ENCODE measurements at places on chromosomes 13 and 19.

GRCh38 chr13:21546372-21546771 lies 57.6 kb downstream of the MICU2 start:
- DNase-seq, result no peak

DNA sequence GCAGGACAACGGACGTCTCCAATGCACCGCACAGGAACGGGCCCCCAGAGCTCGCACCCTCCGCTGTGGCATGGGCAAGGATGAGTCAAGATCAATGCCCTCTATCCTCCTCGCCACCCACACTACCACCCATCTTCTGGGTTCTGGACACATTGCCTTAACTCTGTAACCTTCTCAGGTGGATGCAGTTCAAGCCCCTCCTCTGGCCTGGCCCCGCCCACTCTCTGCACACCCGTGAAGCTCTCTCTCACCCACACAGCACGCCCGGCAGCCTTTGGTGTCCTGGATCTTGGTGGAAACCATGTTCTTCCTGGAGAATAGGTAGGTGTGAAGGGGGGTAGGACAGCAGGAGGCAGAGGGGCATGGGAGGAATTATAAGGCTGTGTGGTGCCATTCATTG lies 20.7 kb downstream of the MAP4K1 start:
- no peak for DNase-seq

DNA sequence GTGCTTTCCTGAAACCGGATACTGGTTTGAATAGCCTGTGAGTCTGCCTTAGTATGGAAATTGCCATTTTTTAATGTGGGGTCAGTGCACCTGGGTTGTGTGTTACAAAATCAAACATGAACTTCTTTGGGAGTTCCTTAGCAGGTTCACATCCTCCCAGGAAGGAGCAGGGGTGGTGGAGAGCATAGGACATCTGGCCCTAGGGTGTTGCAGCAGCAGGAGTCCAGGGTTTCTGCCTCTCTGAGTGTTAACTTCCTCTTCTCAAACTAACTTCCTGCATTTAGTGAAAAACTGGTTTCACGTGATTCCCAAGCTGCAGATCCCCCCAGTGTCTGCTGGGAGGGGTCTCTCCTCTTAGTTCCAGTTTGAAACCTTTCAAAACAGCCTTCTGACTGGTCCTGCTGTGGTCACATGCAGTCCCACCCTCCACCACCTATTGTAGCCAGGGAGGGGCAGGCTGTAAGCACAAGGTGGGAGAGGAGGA lies 7.2 kb downstream of the RNASEH2B start:
- no peak for DNase-seq

DNA sequence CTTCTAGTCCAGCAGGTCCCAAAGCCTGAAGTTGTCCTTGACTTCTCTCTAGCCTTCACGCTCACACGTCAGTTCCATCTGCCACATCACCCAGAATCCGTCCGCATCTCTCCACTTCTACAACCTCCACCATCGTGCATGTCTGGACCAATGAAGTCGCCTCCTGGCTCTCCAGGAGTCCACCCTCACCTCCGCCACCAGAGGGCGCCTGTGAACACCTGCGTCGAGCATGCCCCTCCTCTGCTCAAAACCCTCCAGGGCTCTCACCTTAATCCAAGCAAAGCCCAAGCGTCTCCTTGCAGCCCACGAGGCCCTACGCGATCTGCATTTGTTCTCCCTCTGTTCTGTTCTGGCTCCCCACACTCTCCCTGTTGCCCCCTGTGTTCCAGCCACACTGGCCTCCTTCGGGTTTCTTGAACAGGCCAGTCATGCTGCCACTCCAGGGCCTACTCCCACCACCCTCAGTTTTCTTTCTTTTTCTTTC lies 3.7 kb downstream of the USHBP1 start:
- peak; percentile 80 for DNase-seq

- no peak for DNase-seq
Measured at GRCh38 chr13:113943821-113944565, 29.9 kb downstream of the C13orf46 start.

DNA sequence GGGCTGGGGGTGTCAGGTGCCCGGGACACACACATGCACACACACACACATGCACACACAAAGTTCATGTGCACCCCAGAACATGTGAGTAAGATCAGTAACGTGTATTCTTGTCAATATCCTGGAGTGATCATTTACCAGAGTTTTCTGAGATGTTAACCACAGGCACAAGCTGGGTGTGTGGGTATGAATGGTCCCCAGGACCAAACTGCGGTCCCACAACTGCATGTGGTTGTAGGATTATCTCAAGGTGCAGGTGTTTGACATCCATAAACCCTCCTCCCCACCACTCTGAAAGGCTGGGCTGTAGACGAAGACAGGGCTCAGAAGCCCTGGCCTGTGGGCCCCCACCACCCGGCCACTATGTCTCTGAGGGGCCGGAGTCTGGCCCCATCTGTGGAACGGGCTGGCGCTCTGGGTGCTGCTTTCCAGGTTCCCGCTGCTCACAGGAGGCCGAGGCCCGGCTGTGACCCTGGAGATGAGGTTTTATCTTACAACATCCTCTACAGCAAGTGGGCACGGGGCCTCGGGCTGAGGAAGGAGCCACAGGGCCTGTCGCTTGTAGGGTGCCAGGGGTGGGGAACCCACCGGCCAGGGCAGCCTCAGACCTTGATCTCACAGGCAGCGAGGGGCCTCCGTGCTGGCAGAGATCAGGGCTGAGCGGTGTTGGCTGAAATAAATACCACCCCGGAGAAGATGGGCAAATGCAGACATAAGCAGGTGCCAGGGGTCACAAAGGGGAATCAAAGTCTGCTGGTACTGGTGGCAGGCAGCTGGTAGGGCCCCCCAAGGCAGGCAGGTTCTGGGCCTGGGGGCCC lies 4.3 kb downstream of the F2RL3 start:
- DNase-seq, result no peak

DNA sequence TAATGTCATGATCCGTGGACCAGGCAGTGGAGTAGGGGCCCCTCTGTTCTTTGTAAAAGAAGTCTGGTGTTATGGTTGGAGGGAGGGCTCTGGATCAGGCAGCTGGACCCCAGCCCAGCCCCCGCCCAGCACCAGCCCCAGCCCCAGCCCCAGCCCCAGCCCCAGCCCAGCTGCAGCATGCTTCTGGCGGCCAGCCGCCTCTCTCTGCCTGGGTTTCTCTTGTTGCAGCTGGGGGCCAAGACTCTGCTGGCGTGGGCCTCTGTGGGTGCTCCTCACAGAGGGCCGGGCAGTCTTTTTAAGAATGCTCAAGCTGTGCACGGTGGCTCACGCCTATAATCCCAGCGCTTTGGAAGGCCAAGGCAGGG lies 17.9 kb downstream of the DOT1L start:
- no peak for DNase-seq

- no peak for DNase-seq
Measured at GRCh38 chr19:49165111-49165750, 7.6 kb downstream of the TRPM4 start.

GRCh38 chr19:2246014-2246620 lies 3.0 kb upstream of the AMH start:
- DNase-seq, result no peak

GRCh38 chr13:27176470-27177410 lies 5.1 kb upstream of the USP12 start:
- DNase-seq, result no peak
